ENCODE measurements at places on chromosomes 2 and 18. TPM values are rescaled to one million over a fixed set of nuclear protein-coding genes. Genes with fewer than 3 reads are reported as not detected.
A peak's percentile ranks its signal among the peaks of the same experiment; 100 is the strongest.

The SERPINB13 gene
- total RNA-seq, result not detected

DNA sequence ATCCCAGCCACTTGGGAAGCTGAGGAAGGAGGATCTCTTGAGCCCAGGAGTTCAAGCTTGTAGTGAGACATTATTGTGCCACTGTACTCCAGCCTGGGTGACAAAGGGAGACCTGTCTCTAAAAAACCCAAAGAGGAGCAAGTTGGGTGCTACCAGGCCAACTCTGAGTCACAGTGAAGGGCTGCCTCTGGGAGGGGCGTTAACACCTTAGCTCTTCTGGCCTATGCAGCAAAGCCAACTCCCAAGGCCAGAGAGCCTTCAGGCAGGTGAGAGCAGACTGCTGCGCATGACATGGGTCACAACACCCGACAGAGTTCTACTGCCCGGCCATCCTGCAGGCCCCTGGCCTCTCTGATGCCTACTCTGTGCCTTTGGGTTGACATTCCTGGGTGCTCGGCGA is 32.6 kb upstream of the ATG16L1 start:
- no peaks in the 10 kb centered on the region for H3K36me3 ChIP-seq
- no peak for DNase-seq
- H3K4me1 ChIP-seq, result no peaks in the 10 kb centered on the region
- no peak overlapping the region for H3K4me3 ChIP-seq
- H3K27ac ChIP-seq, result no peak overlapping the region
- H3K27me3 ChIP-seq, result no peaks in the 10 kb centered on the region

The CPLX4 gene
- total RNA-seq, result 0.33 TPM

GRCh38 chr2:24174851-24175277 is at the start of gene FAM228A:
Gene FAM228A (plus strand): TSS chr2:24175053. CDS start chr2:24175481, 428 bp downstream.
- peaks cover 26% of the 10 kb centered on the region for H3K27me3 ChIP-seq
- no peaks in the 10 kb centered on the region for H3K4me1 ChIP-seq

The HOXD13 gene
- total RNA-seq, result 48.9 TPM

GRCh38 chr2:118371515-118371914 is 283.2 kb downstream of the INSIG2 start:
- H3K4me1 ChIP-seq, result no peaks in the 10 kb centered on the region
- no peak for DNase-seq
- H3K27ac ChIP-seq, result no peak overlapping the region

GRCh38 chr2:225040856-225041206 is 1.4 kb downstream of the DOCK10 start:
- H3K27me3 ChIP-seq, result peaks cover 26% of the 10 kb centered on the region
- H3K4me3 ChIP-seq, result peak overlapping the region; percentile 41
- H3K36me3 ChIP-seq, result no peaks in the 10 kb centered on the region
- H3K4me1 ChIP-seq, result peaks cover 14% of the 10 kb centered on the region
- DNase-seq, result no peak

The ATP8B1 gene
- 18.0 TPM for total RNA-seq

GRCh38 chr2:165277295-165277694 is 38.1 kb downstream of the SCN2A start:
- H3K4me3 ChIP-seq, result no peak overlapping the region
- H3K4me1 ChIP-seq, result no peaks in the 10 kb centered on the region
- no peak for DNase-seq
- H3K36me3 ChIP-seq, result no peaks in the 10 kb centered on the region
- no peaks in the 10 kb centered on the region for H3K27me3 ChIP-seq
- H3K27ac ChIP-seq, result no peak overlapping the region

DNA sequence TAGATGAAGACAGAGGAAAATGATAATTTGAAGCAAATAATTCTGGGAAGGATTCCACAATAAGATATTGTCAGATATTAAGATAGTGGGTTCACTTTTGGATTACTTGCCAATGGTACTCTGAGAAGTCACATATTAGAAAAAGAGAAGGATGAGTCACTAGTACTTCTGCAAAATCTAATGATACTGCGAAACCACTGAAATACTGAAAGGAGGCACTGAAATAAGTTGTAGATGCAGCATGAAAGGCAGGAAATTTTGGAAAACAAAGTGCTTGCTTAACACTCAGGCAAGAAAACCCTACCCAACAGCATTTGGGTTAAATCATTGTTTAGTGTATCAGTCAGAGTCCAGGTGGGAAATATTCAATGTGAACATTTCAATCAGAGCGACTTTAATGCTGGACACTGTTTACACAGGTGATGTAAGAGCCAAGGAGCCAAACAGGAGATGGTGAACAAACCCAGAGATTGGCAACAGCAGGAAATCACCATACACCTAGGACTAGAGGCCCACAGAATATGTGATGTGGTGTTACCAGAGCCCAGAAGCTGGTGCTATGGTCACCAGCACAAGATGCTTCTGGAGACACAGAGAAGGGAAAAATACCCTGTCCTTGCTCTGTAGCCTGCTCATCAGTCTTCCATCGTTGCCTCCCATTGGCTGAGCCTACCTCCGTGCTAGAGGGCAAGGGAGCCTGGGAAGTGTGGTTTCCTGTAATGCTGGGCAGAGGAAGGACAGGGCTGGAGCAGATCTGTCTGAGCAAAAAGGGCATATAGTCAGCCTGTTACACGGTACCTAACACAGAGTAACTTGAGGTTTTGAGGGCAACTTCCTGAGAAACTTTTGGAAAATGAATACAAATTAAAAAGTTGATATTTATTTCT is 204.7 kb upstream of the ITGA4 start:
- H3K4me1 ChIP-seq, result no peaks in the 10 kb centered on the region
- DNase-seq, result no peak
- H3K27ac ChIP-seq, result no peak overlapping the region
- no peaks in the 10 kb centered on the region for H3K36me3 ChIP-seq
- H3K27me3 ChIP-seq, result no peaks in the 10 kb centered on the region

The FEV gene
- 0.71 TPM for total RNA-seq

DNA sequence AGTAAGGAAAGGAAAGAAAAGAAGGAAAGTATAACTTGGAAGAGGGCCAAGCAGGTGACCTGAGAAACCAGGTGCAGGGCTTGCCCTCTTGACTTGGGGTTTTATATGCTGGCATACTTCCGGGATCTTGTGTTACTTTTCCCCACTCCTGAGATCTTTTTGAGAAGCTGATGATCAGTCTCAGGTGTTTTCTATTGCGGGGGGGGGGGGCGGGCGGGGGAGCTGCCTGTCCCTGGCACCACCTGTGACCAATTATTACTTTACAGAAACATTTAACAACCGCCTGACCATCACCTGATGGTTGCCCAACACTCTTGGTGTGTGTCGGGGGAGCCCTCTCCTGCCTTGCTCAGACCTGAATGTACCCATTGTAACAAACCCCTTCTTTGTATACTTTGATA is 6.9 kb upstream of the CASP10 start:
- H3K4me1 ChIP-seq, result no peaks in the 10 kb centered on the region
- no peak overlapping the region for H3K4me3 ChIP-seq
- H3K27me3 ChIP-seq, result no peaks in the 10 kb centered on the region
- no peak overlapping the region for H3K27ac ChIP-seq

The USP40 gene
- total RNA-seq, result 30.5 TPM

GRCh38 chr2:45839508-45840251 is 188.2 kb downstream of the PRKCE start:
- peaks cover 37% of the 10 kb centered on the region for H3K4me1 ChIP-seq
- DNase-seq, result no peak
- H3K27me3 ChIP-seq, result no peaks in the 10 kb centered on the region
- H3K36me3 ChIP-seq, result no peaks in the 10 kb centered on the region
- no peak overlapping the region for H3K27ac ChIP-seq

DNA sequence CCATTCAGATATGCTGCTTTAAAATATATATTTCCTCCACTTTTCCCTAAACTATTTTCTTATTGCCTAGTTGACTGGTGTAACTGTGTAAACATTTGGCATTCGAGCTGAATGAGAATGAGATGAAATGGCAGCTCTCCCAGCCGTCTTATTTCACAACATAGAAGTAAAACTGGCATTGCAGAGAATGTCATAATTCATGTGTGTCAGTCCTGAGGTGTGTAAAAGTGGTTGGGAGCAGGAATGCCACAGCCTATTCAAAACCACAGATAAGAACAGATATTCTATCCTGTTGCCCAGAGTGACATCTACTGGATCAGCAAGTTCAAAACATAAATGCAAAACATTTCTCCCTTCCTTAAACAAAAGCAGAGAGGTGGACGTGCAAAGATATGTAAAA is 565.5 kb upstream of the CHAC2 start:
- DNase-seq, result no peak
- H3K27me3 ChIP-seq, result no peaks in the 10 kb centered on the region
- no peaks in the 10 kb centered on the region for H3K4me1 ChIP-seq
- no peak overlapping the region for H3K4me3 ChIP-seq

The RPIA gene
- 8.2 TPM for total RNA-seq

GRCh38 chr2:234770031-234770506 is 181.7 kb upstream of the SH3BP4 start:
- DNase-seq, result no peak
- no peaks in the 10 kb centered on the region for H3K4me1 ChIP-seq
- no peak overlapping the region for H3K27ac ChIP-seq
- no peaks in the 10 kb centered on the region for H3K36me3 ChIP-seq
- H3K4me3 ChIP-seq, result no peak overlapping the region

- H3K27me3 ChIP-seq, result no peaks in the 10 kb centered on the region
- no peak overlapping the region for H3K4me3 ChIP-seq
- no peak for DNase-seq
These were observed 383.6 kb downstream of the DSEL start for GRCh38 chr18:67132919-67133318.

- H3K27ac ChIP-seq, result no peak overlapping the region
- DNase-seq, result no peak
- H3K36me3 ChIP-seq, result no peaks in the 10 kb centered on the region
- no peaks in the 10 kb centered on the region for H3K27me3 ChIP-seq
These were observed 83.0 kb downstream of the NEB start for GRCh38 chr2:151651274-151651673.

- no peak overlapping the region for H3K27ac ChIP-seq
- H3K4me1 ChIP-seq, result no peaks in the 10 kb centered on the region
- H3K4me3 ChIP-seq, result no peak overlapping the region
- no peaks in the 10 kb centered on the region for H3K27me3 ChIP-seq
- no peaks in the 10 kb centered on the region for H3K36me3 ChIP-seq
These were observed 239.4 kb downstream of the KLHL29 start for GRCh38 chr2:23624378-23624777.

GRCh38 chr2:191907091-191907490 is 60.2 kb upstream of the CAVIN2 start:
- H3K36me3 ChIP-seq, result no peaks in the 10 kb centered on the region
- no peaks in the 10 kb centered on the region for H3K27me3 ChIP-seq
- no peak for DNase-seq
- H3K4me1 ChIP-seq, result no peaks in the 10 kb centered on the region
- no peak overlapping the region for H3K27ac ChIP-seq
- H3K4me3 ChIP-seq, result no peak overlapping the region

The REG1B gene
- not detected for total RNA-seq

DNA sequence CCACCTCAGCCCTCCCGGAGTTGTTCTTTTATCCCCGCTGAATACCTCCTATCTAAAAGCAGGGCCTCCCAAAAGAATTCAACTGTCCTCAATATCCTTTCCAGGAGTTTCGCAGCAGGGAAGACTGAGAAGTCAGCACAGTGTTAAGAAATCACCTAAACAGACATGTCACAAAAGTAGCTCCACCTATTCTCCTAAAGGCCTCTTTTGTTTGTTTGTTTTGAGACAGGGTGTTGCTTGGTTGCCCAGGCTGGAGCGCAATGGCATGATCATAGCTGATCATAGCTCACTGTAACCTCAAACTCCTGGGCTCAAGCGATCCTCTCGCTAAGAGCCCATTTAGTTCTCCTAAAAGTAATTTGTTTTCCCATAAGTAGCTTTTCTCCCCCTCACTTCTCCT is 53.8 kb downstream of the TEX44 start:
- H3K27ac ChIP-seq, result no peak overlapping the region
- H3K36me3 ChIP-seq, result no peaks in the 10 kb centered on the region
- no peak overlapping the region for H3K4me3 ChIP-seq
- no peak for DNase-seq
- no peaks in the 10 kb centered on the region for H3K4me1 ChIP-seq
- no peaks in the 10 kb centered on the region for H3K27me3 ChIP-seq

GRCh38 chr2:71559828-71560637 is 106.7 kb downstream of the DYSF start:
- H3K4me3 ChIP-seq, result no peak overlapping the region
- H3K27me3 ChIP-seq, result no peaks in the 10 kb centered on the region
- H3K4me1 ChIP-seq, result no peaks in the 10 kb centered on the region
- DNase-seq, result no peak

GRCh38 chr2:192060161-192060560 is 134.6 kb downstream of the TMEFF2 start:
- no peak for DNase-seq
- no peak overlapping the region for H3K4me3 ChIP-seq
- H3K36me3 ChIP-seq, result no peaks in the 10 kb centered on the region

DNA sequence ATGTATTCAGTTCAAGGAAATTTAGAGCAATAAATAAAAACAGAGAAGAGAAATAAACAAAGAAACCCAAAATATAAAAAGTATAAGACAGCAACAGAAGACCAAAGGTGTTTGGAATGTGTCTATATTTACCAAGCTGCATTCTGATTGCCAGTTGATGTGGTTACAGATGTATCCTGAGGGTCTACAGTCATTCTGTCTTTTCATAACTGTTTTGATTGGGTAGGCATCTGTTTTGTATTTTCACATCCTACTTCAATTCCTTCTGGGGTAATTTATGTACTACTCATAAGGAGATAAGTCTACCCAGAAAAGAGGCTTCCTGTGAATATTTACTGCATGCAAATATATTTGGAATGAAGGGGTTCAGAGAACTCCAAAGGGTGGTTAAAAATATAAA is 596.8 kb upstream of the GCFC2 start:
- H3K27ac ChIP-seq, result no peak overlapping the region
- no peaks in the 10 kb centered on the region for H3K27me3 ChIP-seq
- no peaks in the 10 kb centered on the region for H3K36me3 ChIP-seq
- no peak overlapping the region for H3K4me3 ChIP-seq
- H3K4me1 ChIP-seq, result no peaks in the 10 kb centered on the region

The NEU2 gene
- not detected for total RNA-seq
